ENCODE measurements at places on chromosomes 1 and 21. TPM values are rescaled to one million over a fixed set of nuclear protein-coding genes. Genes with fewer than 3 reads are reported as not detected.

The GJB4 gene
- total RNA-seq: not detected

The BGLAP gene
- 2.5 TPM for total RNA-seq

The SLX9 gene
- total RNA-seq: 76.5 TPM

The CYP4A11 gene
- not detected for total RNA-seq

The BSND gene
- not detected for total RNA-seq

The NHLH1 gene
- total RNA-seq: 0.22 TPM

The PADI3 gene
- total RNA-seq: not detected

The OR2L2 gene
- total RNA-seq: not detected

The ZNF697 gene
- 0.20 TPM for total RNA-seq

The DENND1B gene
- 10.8 TPM for total RNA-seq

The POTED gene
- not detected for total RNA-seq

DNA sequence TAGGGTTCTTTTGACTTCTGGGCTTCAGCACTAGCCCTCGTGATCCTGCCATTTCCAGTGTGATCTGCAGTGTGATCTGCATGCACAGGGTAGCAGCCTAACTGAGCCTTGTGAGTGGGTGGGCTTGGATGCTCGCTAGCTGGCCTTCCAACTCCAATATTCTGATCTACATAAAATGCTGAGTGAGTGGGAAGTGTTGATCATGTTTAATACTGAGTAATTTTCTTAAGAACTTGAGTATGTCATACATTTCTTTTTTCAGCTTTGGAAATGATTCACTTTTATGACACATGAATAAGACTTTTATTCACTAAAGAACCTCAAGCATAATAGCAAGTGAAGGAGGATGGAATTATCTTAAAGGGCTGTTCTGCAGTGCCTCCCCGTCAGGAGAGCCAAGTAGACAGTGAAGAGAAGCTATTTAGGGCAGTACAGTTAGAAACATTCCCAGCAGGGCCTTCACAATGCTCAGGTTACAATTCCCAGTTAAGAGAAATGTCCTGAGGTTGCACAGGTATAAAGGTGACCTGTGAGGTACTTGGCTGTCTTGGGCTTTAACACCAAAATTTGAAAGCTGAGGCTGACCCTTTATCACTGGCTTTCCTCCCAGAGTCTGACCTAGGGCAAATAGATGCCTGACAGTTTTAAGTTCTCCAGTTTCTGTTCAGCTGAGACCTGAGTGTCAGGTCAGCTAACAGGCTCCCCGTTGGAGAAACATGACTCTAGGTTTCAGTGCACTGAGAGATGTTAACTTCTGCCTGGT is 29.1 kb upstream of the LRRC8C start:
- peaks cover 96% of the 10 kb centered on the region for H3K4me1 ChIP-seq
- peak overlapping the region; percentile 99 for H3K27ac ChIP-seq
- H3K36me3 ChIP-seq: peaks cover 21% of the 10 kb centered on the region
- peak overlapping the region; percentile 37 for H3K4me3 ChIP-seq
- no peaks in the 10 kb centered on the region for H3K27me3 ChIP-seq
- peak; percentile 68 for DNase-seq

DNA sequence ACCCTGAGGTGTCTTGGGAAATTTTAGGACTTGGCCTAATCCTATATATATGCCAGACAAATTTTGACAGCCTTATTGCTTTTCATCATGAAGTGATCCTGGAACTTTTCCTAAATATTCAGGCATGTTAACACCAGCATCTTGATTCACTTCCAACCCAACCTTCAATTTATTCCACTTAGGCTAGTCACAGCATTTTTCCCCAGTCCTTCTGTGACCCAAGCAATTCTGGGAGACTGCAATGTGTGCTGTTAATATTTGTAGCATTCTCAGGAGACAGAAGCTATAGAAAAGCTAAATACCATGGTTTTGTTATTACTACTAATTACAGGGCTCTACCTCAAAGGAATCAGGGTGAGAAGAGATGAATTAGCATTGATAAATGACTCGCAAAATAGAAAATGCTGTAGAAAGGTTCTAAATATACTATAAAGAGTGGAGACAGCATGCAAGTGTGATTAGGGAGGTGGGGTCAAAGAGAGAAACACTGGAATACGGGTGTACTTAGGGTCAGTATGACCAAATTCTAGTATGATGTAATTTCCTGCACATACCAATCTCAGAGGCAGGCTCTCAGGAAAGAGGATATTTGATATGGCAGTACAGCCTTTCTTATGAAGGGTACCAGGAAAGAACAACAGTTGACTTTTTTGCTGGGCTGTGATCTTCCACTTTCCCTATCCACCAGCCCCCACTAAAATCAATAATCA is 29.1 kb downstream of the PRRX1 start:
- DNase-seq: no peak
- H3K36me3 ChIP-seq: no peaks in the 10 kb centered on the region
- no peak overlapping the region for H3K4me3 ChIP-seq
- no peaks in the 10 kb centered on the region for H3K4me1 ChIP-seq

DNA sequence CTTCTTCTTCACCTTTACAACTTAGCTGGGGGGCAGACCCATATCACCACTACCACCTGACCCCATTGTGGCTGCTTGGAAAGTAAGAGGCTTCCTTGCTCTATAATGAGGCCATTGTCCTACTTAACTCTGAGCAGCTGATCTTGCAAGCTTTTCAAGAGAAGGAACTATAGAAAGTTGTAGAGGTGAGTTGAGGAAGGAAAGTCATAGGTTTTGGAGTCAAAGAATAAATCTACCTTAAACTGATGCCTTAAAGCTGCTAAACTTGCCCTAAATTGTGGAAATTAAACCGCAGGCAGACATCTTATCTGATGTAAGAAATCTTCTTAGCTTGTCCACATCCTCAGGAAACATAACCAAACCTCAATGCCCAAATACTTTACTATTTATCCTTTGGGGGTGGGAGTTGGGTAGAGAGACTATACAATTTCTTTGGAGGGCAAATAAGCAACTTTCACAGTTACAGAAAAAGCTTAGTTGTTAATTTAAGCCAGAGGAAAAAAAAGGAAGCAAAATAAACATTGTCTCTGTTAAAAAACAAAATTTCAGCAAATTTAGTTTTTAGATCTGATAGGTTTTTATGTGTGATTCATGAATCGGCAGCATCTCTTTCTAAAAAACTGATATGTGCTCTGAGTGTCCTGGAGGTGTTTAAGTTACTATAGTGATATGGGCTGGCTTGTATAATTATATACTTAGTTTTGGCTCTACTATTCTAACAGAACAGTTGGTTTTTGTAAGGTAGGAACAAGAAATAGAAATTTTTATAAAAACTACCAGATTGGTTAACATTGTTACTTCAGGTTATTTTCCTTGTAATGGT is 4.7 kb downstream of the IL23R start:
- peak overlapping the region; percentile 95 for H3K27ac ChIP-seq
- H3K4me1 ChIP-seq: peaks cover 61% of the 10 kb centered on the region
- peak overlapping the region; percentile 54 for H3K4me3 ChIP-seq
- peak; percentile 63 for DNase-seq

DNA sequence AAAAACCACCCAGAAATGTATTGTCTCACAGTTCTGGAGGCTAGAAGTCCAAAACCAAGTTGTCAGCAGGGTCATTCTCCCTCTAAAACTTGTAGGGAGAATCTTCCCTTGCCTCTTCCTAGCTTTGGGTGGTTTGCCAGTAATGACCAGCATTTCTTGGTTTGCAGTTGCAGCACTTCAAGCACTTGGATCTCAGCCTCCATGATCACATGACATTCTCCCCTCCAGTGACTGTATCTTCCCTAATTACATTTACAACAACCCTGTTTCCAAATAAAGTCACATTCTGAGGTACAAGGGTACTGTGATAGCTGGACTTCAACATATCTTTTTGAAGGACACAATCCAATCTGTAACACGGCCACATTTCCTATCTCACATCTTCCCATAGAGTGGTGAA is 37.2 kb downstream of the EVI5 start:
- no peak overlapping the region for H3K4me3 ChIP-seq
- H3K36me3 ChIP-seq: no peaks in the 10 kb centered on the region
- peaks cover 4% of the 10 kb centered on the region for H3K4me1 ChIP-seq
- peaks cover 3% of the 10 kb centered on the region for H3K27me3 ChIP-seq
- no peak for DNase-seq
- no peak overlapping the region for H3K27ac ChIP-seq

- no peaks in the 10 kb centered on the region for H3K36me3 ChIP-seq
- peaks cover 8% of the 10 kb centered on the region for H3K27me3 ChIP-seq
- no peaks in the 10 kb centered on the region for H3K4me1 ChIP-seq
- DNase-seq: no peak
- no peak overlapping the region for H3K4me3 ChIP-seq
- no peak overlapping the region for H3K27ac ChIP-seq
These were observed 46.9 kb downstream of the FMO3 start for GRCh38 chr1:171137580-171137979.

GRCh38 chr1:221431068-221431651 is 310.7 kb downstream of the DUSP10 start:
- H3K27me3 ChIP-seq: peaks cover 8% of the 10 kb centered on the region
- peaks cover 13% of the 10 kb centered on the region for H3K4me1 ChIP-seq
- no peak for DNase-seq
- no peak overlapping the region for H3K27ac ChIP-seq
- H3K4me3 ChIP-seq: no peak overlapping the region

GRCh38 chr1:31831397-31832378 is 15.9 kb upstream of the SPOCD1 start:
- no peaks in the 10 kb centered on the region for H3K36me3 ChIP-seq
- no peak overlapping the region for H3K27ac ChIP-seq
- H3K4me3 ChIP-seq: no peak overlapping the region
- DNase-seq: no peak
- H3K27me3 ChIP-seq: no peaks in the 10 kb centered on the region

GRCh38 chr1:192592517-192592916 is 16.9 kb downstream of the RGS1 start:
- peaks cover 4% of the 10 kb centered on the region for H3K4me1 ChIP-seq
- H3K36me3 ChIP-seq: no peaks in the 10 kb centered on the region
- peaks cover 4% of the 10 kb centered on the region for H3K27me3 ChIP-seq
- no peak overlapping the region for H3K4me3 ChIP-seq

GRCh38 chr1:100036718-100037655 is 67.2 kb downstream of the SLC35A3 start:
- no peak for DNase-seq
- H3K36me3 ChIP-seq: peaks cover 47% of the 10 kb centered on the region
- peaks cover 35% of the 10 kb centered on the region for H3K4me1 ChIP-seq
- peak overlapping the region; percentile 86 for H3K4me3 ChIP-seq
- H3K27ac ChIP-seq: peak overlapping the region; percentile 99

DNA sequence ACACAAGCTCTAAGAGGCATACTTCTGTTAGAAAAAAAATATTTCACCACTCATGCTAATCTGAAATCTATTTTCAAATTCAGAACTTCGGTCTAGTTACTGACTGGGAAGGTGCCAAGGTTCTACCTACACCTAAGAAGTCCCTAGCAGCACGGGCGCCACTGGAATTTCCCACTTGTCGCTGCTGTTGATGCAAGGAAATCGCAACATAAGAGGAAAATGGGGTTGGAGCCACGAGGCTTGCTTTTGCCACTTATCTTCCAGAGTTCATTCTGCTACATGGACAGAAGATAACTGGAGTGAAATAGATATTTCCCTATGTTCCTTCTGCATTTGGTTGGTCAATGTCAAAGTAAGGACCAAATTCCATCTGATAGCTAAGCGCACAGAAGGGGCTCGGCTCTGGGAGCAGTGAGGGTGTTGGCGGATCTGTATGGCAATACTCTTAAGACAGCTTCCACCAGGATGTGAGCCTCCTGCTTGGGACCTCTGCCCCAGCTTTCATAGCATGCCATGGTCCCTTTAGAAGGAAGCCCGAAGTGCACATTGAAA is 47.2 kb downstream of the RCAN1 start:
- no peaks in the 10 kb centered on the region for H3K27me3 ChIP-seq
- no peak for DNase-seq
- no peak overlapping the region for H3K4me3 ChIP-seq
- H3K27ac ChIP-seq: no peak overlapping the region

GRCh38 chr1:228786361-228787129 is 51.3 kb downstream of the RHOU start:
- no peaks in the 10 kb centered on the region for H3K36me3 ChIP-seq
- no peak overlapping the region for H3K27ac ChIP-seq

GRCh38 chr21:44593598-44594405 is 1.5 kb upstream of the KRTAP10-6 start:
- no peak overlapping the region for H3K27ac ChIP-seq
- no peak for DNase-seq
- H3K36me3 ChIP-seq: no peaks in the 10 kb centered on the region
- no peaks in the 10 kb centered on the region for H3K4me1 ChIP-seq

DNA sequence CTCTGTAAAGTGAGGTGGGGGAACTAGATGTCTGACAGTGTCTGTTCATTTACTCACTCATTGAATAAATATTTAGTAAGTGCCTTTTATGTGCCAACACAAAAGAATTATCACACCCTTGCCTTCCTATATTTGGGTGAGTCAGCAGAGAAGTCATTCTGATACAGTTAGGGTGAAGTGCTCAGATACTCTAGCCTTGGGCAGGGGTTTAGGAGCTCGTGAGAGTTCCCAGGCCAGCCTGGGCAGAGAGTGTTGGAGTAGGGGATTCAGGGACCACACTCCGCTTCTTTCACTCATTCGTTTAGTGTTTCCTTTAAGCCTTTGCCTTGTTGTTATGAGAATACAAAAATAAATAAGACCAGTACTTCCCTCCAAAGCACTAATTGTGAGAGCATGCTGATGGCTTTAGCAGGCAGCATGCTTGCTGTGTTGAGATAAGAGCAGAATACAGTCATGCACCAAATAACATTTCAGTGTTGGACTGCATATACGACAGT is 83.9 kb downstream of the DYRK1A start:
- H3K27me3 ChIP-seq: no peaks in the 10 kb centered on the region
- H3K36me3 ChIP-seq: peaks cover 32% of the 10 kb centered on the region
- H3K27ac ChIP-seq: peak overlapping the region; percentile 62

DNA sequence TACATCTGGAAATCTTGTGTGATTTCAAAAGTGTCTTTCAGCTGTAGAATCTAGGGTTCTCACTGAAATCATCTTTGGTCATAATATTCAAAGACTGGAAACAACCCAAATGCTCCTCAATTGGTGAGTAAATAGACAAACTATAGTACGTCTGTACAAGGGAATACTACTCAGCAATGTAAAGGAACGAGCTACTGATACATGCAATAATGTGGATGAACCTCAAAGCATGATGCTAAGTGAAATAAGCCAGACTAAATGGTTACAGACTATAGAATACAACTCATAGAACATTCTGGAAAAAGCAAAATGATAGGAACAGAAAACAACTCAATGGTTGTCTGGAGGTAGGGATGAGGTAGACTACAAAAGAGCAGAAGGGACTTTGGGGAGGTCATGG is 2.6 kb downstream of the LACTBL1 start:
- H3K36me3 ChIP-seq: no peaks in the 10 kb centered on the region
- no peaks in the 10 kb centered on the region for H3K4me1 ChIP-seq
- peaks cover 37% of the 10 kb centered on the region for H3K27me3 ChIP-seq
- no peak overlapping the region for H3K4me3 ChIP-seq
- H3K27ac ChIP-seq: no peak overlapping the region

- H3K27me3 ChIP-seq: peaks cover 34% of the 10 kb centered on the region
- peaks cover 13% of the 10 kb centered on the region for H3K4me1 ChIP-seq
- no peak overlapping the region for H3K27ac ChIP-seq
- H3K36me3 ChIP-seq: no peaks in the 10 kb centered on the region
- DNase-seq: no peak
These were observed 170.4 kb upstream of the CACNA1E start for GRCh38 chr1:181312946-181313345.

DNA sequence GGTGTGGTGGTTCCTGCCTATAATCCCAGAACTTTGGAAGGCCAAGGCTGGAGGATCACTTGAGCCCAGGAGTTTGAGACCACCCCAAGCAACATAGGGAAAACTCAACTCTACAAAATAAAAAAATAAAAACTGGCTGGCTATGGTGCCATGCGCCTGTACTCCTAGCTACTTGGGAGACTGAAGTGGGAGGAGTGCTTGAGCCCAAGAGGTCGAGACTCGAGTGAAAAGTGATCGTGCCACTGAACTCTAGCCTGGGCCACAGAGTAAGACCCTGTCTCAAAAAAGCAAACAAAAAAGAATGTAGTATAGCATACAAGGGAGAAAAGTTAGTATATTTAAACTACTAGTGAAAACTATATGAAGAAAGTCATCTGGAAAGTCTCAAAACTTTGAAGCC is 66.7 kb downstream of the ARID4B start:
- no peak overlapping the region for H3K4me3 ChIP-seq
- peak overlapping the region; percentile 10 for H3K27ac ChIP-seq
- H3K36me3 ChIP-seq: peaks cover 7% of the 10 kb centered on the region
- H3K4me1 ChIP-seq: peaks cover 67% of the 10 kb centered on the region
